ENCODE measurements at places on chromosomes 3 and 15.

DNA sequence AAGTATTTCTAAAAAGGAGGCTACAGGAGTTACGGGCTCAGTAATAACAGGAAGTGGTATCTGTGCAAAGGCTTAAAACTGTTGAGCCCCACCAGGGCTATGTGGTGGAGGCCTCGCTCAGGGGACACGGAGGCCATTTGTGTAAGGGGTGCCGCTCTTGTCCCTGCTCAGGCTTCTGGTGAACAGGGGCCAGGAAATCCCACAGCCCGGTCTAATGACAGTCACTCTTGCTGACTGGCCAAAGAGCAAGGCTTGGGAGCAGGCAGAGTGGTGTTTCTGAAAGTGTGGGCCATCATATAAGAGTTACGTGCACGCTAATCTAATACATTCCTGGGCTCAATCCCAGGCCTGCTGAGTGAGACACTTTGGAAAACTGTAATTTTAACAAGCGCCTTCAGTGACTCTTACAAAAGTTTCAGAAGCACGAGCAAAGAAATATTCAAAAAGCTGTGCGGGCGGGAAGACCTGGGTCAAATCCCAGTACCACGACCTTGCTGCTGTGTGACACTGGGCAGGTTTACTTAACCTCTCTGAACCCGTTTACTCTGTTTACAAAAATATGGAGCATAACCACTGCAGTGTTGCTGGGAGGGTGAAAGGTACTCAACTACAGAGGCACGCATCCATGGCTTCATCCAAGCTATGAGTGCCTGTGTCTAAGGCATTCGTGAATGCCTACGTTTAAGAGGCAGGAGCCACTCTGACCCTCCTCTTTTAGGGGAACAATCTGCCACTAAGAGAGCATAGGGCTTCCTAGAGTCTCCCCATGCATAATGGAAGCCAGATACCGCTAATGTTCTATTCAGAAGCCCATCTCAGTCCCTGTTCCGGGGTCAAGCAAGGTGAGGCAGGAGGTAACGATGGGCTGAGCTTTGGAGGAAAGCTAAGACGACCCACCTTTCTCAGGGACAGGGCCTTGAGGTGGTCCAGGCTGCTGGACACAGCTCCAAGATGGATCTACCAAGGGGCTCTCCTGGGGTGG is 2.0 kb downstream of the ATP10A start:
- DNase-seq, result no peak

DNA sequence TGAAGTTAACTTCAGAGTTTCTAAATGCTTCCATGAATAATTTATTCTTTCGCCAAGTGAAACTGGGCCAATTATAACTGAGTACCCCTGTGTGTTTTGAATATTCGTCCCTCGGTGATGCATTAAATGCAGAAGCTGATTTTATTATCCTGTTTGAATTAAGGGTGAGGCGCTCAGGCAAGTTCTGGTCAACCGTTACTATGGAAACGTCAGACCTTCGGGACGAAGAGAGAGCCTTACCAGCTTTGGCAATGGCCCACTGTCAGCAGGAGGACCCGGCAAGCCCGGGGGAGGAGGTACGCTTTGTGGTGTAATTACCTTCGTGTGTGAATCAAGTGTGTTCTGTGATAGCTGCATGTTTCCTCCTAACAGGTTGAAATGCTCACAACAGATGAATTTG is 239.8 kb downstream of the ITPR1 start:
- no peak for DNase-seq

DNA sequence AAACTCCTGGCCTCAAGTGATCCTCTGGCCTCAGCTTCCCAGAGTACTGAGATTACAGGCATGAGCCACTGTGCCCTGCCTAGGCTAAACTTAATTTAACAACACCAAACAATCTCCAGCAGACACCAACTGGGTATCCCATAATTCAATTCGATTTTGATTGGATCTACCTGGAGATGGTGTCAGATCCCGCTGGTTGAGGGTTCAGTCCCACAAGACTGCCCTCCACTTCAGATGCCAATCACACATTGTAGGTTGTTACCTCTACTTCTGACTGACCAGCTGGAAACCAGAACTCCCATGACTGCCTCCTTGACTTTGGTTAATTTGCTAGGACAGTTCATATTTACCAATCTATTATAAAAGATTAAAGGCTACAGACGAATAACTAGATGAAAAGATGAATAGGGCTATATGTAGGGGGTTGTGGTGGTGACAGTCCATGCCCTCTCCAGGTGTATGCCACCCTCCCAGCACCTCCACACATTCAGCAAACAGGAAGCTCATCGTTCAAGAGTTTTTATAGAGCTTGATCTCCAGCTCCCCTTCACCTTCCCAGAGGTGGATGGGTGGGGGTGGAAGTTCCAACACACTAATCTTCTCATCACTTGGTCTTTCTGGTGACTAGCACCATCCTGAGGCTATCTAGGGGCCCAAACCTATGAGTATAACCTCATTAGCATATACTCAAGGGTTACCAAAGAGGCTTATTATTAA is 9.3 kb downstream of the B2M start:
- no peak for DNase-seq

DNA sequence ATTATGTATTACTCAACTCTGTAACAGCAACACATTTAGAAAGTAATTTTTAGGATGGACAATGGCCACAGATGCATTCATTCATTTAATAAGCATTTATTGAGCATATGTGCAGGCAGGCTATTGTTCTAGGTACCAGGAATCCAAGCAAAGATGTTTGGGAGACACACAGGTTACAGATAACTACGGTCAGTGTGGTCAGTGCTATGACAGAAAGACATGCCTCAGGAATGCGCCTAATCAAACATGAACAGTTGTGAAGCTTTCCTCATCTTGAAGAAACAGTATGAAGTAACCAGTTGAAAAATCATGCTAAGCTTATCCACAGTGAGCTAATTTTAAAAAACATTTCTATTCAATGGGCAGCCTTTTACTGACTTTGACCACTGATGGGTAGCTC is 155.4 kb upstream of the CCDC54 start:
- no peak for DNase-seq

DNA sequence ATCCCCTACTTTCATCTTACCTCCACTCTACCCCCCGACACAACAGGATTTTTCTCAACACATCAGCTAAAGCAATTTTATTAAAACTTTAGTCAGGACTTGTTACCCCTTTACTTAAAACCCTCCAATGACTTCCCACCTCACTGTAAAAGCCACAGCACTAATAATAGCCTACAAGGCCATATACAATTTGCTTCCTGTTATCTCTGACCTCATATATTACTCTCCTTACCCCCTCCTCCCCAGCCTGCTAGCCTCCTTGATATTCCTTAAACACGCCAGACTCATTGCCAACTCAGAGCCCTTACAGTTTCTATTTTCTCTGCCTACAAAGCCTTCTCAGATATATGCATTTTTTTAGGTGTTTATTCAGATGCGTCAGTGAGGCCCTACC is 54.4 kb downstream of the DCUN1D1 start:
- no peak for DNase-seq

- DNase-seq, result no peak
These were observed 12.3 kb downstream of the EIF1B start for GRCh38 chr3:40321818-40322217.

- DNase-seq, result no peak
These were observed 19.3 kb upstream of the DNAJC19 start for GRCh38 chr3:181008796-181009195.

DNA sequence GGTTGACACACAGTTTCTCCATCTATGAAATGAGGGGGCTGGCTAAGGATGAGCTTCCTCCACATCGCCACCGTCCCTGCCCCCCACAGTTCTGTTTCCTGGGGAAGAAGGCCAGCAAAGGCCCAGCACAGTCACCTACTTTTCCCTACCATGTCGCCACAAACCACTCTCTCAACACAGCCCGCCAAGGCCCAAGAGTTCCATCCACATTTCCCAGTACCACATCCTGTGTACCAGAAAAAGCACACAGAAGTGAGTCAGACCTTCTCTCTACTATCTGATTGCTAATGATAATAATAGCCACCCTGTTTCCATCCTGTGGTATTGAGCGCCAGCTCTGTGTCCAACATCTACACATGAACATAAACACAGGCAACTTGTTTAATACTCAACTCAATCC is 30.3 kb upstream of the C15orf39 start:
- no peak for DNase-seq

DNA sequence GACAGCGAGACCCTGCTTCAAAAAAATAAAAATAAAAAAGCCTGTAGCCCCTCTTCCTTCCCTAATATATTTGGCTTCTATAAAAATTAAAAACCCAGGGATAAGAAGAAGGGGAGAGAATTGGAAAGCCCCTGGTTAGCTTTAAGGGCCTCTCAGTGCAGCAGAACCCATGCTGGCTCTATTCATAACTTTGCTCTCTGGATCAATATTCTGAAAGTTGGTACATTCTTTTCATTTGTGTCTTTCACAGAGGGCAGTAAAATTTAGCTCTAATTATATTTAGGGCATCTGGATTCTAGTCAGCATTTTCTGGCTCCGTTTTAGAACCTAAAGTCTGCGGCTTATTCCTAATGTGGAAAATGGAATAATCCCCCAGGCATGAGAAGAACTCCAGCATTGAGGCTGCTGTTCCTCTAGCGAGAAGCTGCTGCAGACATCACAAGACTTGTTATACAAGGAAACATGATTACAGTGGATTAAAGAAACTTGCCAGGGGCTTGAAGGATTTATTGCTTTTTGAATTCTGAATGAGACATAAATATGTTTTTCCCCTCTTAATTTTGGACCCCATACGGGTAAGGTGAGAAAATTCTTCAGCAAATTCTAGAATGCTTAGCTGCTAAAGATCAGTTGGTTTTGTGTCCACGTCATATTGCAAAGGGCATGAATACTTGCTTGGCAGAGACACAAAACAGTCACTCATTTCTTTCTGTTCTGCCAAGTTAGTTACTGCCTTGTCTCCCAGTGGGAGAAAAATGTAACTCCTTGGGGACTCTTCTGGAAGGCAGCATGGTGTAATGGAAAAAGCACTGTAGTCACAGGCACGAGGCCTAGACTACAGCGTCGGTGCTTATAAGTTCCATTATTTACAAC is 177.7 kb downstream of the VGLL4 start:
- DNase-seq, result no peak

DNA sequence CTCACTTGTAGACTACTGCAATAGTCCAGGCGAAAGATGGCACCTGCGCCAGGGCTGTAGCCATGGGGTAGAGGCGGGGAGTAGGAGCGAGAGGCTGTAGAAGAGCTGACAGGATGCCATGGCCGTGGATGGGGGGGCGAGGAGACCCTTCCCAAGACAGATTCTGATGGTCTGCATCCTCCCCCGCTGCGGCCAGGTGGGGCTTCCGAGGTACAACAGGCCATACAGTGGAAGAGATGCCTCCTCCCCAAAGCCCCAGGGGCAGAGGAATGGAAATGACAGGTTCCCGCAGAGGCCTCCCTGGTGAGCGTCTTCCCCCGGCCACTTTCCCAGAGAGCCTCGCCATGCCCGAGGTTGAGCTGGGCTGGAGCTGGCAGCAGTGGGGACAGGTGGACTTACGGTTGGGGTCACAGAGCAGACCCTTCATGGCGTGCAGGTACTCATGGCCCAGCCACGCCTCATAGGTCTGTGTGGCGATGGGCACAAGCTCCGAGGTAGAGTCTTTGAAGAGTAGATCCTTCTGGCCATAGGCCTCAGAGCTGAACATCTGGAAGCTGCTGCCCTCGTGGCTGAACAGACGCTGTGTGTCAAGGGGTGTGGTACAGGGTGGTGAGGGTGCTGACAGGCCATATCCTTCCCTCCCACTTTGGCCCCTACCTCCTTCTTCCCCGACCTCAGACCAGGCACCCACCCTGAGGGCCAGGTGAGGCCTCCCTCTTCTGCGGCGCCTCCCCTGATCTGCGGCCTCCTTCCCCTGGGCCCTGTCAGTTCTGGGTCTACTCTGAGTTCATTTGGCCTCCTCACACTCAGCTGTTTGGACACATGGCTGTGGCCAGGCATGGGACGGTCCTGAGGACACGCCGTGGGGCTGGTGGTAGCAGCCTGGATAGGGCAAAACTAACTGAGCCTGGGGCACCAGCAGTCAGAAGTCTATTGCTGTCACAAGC is 13.6 kb downstream of the MELTF start:
- no peak for DNase-seq

DNA sequence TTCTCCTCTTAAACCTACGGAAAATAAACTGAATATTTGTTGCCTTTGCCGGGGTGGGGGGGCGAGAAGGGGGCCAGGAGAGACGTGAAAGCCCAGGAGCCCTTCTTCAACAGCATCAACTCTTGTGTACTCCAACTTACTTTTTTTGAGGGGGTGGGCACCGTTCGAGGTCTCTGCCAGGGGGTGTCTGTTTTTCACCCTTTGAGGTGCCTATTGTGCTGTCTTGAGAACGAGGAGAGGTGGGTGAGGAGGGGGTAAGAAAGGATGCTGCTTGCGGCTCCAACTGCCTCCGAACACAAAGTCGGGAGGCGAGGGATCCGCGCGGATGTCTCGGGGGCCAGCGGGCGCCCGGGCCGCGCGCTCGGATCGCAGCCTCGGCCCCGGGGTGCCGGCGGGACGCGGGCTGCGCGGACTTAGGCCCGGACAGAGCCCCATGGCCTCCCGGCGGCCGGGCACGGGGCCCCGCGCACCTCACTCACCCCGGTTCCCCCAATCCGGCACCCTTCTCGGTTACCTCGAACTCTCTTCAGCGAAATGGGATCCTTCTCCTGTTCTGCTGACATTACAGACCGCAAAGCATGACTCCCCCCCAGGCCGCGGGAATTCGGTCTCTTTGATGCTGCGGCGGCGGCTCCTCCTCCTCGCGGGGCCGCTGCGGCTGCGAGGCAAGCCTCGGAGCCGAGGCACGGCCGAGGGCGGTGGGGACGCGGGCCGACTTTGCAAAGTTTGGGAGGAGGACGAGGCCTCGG is 650 bp downstream of the PYGO1 start:
- peak; percentile 54 for DNase-seq

DNA sequence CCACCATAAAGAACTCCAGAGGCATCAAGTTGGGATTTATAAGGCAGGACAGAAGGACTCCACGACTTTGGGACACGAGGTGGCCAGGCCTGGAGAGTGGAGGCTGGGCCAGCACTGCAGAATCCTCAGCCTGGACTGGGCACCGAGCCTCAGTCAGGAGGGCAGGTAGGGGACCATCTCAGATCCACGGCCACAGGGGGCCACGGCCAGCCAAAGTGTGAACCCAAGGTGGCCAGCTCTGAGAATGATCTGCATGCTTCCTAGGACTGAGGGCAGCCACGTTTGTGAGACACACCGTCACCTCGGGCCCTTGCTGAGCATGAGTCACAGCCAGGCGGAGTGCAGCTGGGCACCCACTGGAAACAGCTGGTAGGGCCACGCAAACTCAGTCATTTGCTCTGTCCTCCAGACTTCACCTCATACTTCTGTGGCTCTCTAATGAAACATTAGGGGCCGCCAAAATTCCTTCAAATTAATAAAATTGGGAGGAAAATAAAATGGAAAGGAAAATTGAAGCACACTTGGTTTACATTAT is 65.8 kb downstream of the CTNNB1 start:
- no peak for DNase-seq

GRCh38 chr3:114800272-114801031 is 346.6 kb downstream of the ZBTB20 start:
- DNase-seq, result no peak
